NCI-H1105 (cell line): ENCODE measurements at places on chromosomes 6 and 20.

GRCh38 chr6:22437665-22438064 lies 131.7 kb upstream of the HDGFL1 start:
- DNase-seq = no peak

DNA sequence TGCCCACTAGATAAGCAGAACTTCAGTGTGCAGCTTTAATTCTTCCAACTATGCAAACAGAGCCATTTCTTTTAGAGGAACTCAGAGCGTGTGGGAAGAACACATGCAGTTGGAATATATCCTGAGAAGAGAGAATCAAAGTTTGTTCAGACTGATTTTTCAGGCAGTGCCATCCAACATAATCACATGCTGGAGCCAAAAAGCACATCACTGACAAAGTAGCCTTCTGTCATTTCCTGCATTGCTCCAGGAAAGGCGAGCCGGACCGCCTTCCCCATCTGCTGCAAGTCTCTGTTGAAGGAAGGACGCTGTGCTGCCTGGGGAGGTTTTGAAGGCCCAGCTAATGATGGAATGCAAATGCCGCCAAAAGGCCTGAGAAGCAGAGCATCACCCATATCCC lies 98.4 kb downstream of the DOK5 start:
- DNase-seq = no peak

- no peak for DNase-seq
These were observed 107.2 kb upstream of the BTBD3 start for GRCh38 chr20:11810311-11811083.

DNA sequence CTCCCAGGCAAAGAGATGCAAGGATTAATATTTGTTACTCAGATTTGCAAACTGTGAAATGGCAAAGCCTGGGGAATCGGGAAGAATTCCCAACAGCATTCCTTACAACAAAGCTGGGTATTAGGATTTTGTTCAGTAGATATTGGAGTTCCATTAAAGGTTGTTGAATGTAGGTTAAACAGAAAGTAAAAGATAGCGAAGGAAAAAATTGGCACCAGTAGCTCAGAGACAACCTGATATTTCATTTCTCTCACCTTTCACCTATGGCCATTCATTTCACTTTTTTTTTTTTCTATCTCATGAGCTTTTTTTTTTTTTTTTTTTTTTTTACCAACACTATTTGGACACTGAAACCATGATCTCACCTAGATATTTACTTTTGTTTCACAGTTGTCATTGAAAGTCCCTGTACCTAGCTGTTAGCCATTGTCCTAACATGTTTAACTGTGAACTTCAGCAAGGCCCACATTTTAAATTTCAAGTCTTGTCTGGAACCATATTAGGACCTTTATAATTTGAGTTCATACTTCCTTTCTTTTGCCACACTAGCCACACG lies 552.5 kb downstream of the HAO1 start:
- DNase-seq = no peak

DNA sequence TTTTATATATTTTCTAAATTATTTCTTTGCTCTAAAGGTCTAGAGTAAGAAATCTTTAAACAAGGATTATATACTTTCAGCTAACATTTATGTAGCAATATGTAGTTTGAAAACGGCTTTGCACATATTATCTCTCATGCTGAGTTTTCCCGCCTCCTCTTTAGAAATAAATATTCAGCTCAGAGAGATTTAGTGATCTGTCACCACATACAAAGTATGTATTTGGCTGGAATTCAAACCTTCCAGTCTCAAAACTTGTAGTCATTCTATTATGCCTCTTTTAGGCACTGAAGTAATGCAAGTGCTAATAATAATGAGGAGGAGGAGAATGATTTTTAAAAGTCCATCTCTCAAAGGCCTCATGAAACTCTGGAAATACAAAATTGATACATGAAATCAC lies 525.0 kb downstream of the GRIK2 start:
- DNase-seq = no peak
